Progenitor cell of endocrine pancreas (in vitro differentiated cells): ENCODE measurements at places on chromosomes 4 and X.

DNA sequence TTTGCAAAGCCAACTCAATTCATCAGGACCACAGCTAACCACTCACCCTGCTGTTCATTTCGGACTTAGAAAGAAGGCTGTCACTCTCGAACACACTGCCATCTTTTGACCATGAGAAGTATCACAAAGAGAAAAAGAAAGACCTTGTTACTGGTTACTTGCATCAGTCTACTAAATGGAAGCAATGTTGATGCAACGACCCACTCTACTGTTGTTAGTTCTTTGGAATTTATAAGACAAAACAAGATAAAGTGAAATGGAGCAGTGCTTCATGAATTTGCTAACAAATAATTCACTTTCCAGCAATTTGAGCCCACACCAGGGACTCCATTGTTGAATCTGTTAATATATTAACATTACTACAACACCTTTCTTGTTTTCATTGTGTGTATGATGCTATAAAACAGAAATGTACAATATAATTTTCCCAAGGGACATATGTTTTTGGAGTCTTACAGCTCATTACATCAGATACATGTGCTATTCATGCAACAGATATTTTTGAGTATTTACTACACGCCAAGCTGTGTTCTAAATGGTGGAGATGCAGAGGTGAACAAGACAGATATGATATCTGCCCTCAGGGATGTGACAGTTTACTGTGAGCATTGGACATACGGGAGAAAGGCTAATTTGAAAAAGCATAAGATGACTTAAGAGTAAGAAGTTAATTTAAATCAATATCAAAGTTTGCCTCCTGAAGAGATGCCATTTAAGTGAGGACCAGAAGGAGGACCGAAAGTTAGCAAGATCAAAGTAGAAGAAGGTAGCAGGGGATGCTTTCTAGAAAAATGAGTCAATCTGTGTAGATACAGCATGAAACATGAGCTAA, 87.2 kb downstream of the AREG start:
- DNase-seq, result no peak

- no peak for DNase-seq
Observed at GRCh38 chr4:113327494-113327893, 278.0 kb downstream of the ANK2 start.

GRCh38 chr4:159757499-159757898, 654.6 kb downstream of the RAPGEF2 start:
- DNase-seq, result no peak

- no peak for DNase-seq
Observed at GRCh38 chrX:57640674-57641016, 39.4 kb downstream of the NLRP2B start.

- DNase-seq, result no peak
Observed at GRCh38 chr4:2785613-2786012, 7.3 kb upstream of the SH3BP2 start.

GRCh38 chrX:84830836-84831235, 172.8 kb upstream of the APOOL start:
- DNase-seq, result no peak

GRCh38 chr4:47210828-47211227, 179.5 kb downstream of the GABRB1 start:
- no peak for DNase-seq

- no peak for DNase-seq
Observed at GRCh38 chrX:37986893-37987292, 19.5 kb upstream of the SYTL5 start.

- no peak for DNase-seq
Observed at GRCh38 chrX:50579955-50580354, 109.3 kb upstream of the DGKK start.

- no peak for DNase-seq
Observed at GRCh38 chr4:168879188-168879587, 130.9 kb downstream of the CBR4 start.

DNA sequence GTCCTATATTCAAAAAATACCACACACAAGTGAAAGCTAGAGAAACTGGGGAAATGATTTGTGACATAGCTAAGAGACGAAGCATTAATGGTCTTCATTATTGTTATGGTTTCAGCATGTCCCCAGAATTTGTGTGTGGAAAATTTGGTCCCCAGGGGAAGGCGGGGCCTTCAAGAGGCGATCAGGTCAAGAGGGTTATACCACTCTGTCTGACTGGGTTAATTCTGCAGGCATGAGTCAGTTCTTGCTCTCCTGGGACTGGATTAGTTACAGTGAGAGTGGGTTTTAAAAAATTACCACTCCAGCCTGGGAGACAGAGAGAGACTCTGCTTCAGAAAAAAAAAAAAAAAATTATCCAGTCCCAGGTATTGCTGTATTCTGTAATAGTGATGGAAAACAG, 2.1 kb upstream of the MTNR1A start:
- no peak for DNase-seq

GRCh38 chr4:108940149-108940548, 177.3 kb upstream of the ETNPPL start:
- DNase-seq, result no peak

DNA sequence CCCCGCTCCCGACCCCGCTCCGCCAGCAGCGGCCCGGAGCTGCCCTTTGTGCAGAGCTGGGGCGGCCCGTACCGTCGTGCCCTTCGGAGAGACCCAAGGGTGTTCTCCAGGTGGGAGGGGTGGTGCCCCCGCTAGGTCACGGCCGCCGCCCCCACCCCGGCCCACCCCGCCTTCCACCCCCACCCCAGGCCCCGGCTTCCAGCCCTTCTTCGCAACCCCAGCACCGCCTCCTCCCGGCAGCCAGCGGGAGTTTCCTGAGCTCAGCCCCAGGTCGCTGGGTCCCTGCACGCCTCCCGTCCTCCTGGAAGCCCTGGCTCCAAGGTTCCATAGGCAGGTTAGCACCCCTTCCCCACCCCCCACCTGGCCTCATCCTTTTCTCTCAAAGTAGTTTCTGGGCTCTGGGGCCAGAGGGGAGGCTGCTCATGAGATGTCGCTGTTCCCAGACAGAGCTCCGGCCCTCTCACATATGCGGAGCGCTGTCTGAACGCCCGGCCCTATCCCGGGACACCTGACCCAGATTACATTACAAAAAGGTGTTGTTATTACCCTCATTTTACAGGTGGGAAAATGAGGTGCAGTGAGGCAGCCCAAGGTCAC, 25.2 kb upstream of the FGFR3 start:
- peak; percentile 48 for DNase-seq

- no peak for DNase-seq
Observed at GRCh38 chr4:8089862-8090261, 68.8 kb downstream of the ABLIM2 start.

GRCh38 chr4:169791062-169791461, 33.3 kb upstream of the HPF1 start:
- no peak for DNase-seq

GRCh38 chrX:134502686-134503085, 42.7 kb downstream of the HPRT1 start:
- no peak for DNase-seq

GRCh38 chrX:2578864-2579263, 78.1 kb upstream of the DHRSX start:
- DNase-seq, result no peak

GRCh38 chrX:47278691-47279090, 45.9 kb downstream of the USP11 start:
- no peak for DNase-seq

GRCh38 chrX:9604908-9605306, 140.0 kb downstream of the TBL1X start:
- no peak for DNase-seq

GRCh38 chr4:129346036-129346435, 250.1 kb downstream of the C4orf33 start:
- DNase-seq, result no peak

- DNase-seq, result no peak
Observed at GRCh38 chr4:25223802-25224375, 9.9 kb upstream of the PI4K2B start.

- no peak for DNase-seq
Observed at GRCh38 chr4:7647186-7647585, 212.5 kb upstream of the PSAPL1 start.

DNA sequence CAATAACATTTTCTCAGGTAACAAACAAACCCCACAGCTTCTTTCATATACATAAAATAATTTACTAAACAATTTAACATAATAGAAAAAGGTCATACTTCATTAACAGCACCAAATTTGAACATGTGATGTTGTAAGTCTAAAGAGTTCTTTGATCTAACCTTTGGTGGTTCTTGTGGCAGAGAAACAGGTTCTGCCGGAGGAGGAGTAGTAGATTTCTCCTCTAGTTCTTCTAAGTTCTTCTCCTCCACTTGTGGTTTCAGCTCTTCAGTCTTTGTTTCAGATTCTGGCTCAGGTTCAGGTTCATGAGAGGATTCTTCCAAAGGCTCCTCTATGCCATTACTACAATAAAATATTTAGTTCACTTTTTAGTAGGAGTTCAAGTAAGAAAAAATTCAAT, 18.3 kb downstream of the G3BP2 start:
- no peak for DNase-seq

- DNase-seq, result no peak
Observed at GRCh38 chrX:120556251-120556650, 4.5 kb downstream of the CUL4B start.

- no peak for DNase-seq
Observed at GRCh38 chrX:50436797-50437196, 33.8 kb downstream of the DGKK start.

GRCh38 chrX:46965125-46965758, 53.0 kb downstream of the JADE3 start:
- DNase-seq, result no peak

DNA sequence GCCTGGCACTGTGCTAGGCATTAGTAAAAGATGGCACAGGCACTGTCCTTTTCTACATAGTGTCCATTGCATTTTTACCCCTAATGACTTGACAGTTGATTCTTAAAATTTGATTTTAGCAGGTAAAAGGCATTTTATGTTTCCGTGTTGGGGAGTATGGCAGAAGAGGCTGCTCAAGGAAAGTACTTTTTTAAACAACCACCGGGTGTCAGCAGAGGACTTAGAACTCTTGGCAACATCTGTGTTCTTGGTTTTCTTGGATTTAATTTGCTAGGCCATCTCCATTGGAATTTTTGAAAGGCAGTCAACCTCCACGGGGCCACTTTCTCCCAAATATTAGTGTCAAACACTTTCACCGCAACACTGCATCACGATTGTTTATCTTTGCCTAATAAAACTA, 102.9 kb downstream of the TSPAN7 start:
- no peak for DNase-seq
